H7 (cell line): ENCODE measurements at places on chromosomes 1 and 21. TPM values are rescaled to one million over a fixed set of nuclear protein-coding genes. Genes with fewer than 3 reads are reported as not detected.

DNA sequence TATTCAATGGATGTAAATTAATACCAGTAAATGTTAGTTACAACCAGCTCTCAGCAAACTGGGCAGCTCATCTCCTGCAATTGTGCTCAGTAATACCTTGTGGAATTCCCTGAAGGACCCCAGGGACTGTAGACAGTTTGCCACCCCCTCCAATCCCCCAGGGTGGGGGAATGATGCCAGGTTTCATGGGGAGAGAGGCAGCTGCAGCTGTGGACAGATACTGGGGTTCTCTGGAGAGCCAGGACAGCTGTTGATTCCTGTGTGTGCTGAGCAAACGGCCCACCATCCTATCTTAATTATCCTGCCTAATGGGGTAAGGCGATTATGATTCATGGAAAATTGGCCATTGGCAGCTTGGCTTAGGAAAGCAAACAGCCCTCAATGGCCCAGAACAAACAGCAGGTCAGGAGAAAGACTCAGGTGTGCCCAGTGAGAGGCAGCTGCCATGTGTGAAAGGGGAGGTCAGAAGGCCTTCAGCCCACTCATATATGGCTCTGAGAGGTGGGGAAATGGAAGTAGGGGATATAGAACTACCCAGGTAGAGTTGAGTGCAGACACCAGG, 148.9 kb upstream of the CTTNBP2NL start:
- no peak for DNase-seq

GRCh38 chr1:116666187-116667077, 1.1 kb downstream of the IGSF3 start:
- no peak for DNase-seq

GRCh38 chr1:230796626-230797025, 49.4 kb downstream of the CAPN9 start:
- DNase-seq: no peak

DNA sequence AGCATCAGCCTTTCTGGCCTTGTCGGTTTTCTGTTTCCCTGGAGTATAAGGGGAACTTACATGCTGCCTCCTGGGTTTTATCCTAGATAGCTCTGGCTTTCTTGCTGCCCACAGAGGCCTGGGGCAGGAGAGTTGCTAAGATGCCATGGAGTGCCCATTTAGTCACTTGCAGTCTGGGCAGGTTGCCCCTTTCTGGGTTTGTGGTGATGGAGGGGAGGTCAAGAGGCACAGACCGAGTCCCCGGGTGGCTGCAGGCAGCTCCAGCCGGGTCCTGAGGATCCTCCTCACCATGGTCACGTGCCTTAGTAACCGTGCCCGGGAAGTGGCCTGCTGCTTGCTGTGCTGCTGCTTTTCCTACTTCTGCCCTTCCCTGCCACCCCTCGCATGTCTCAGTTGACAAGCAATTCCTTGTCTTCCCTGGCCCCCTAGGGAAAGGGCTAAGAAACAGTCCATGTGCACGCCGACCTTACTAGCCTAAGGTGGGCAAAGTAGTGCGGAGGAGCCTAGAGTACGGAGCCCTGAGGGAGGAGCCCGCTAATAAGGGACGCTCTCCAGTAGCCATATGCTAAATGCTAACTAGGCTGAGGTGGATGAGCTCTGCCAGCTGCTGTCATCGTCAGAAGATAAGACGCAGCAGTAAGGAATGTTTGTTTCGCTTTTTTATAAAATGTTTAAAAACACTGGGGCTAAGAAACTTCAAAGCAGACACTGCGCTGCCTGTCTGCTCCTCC, 34.8 kb downstream of the CLCA1 start:
- no peak for DNase-seq

CFAP126 gene
- not detected in 2 replicates for total RNA-seq

CD58 gene
- 9.3 and 14.1 TPM in 2 replicates for total RNA-seq

DNA sequence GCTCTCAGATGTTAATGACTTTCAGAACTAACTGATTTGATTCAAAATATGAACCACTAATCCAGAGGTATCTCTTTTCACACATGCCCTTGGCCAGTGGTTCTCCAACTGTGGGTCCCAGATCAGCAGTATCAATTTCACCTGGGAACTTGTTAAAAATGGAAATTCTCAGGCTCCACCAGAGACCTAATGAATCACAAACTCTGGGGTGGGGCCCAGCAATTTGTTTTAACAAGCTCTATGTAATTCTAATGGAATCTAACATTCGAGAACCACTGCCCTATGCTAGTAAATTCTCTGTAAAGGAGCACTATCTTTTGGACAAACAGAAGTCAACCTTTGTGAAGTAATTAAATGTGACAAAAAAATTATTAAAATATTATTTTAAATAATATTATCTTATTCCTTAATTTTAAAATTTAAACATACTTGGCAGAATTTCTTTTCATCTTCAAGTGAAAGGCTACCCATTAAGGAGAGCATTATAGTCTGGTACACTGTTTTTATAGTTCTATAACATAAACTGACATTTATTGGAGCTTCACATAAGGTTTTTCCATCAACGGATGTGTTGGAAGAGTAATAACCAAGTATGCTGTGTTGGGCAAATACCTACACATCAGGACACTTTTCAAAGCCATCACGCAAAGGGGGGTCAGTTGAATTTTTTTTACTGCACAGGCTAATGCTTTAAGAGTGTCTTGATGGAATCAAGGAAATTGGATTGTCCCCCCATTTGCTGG, 130.4 kb downstream of the LHX4 start:
- no peak for DNase-seq

GRCh38 chr1:197207081-197207480, 60.6 kb upstream of the ASPM start:
- DNase-seq: no peak

TMEM81 gene
- total RNA-seq: 1.9 and 2.6 TPM in 2 replicates

PCP4L1 gene
- 0.35 TPM in 1 of 2 replicates, not detected in the other for total RNA-seq

- peak; percentile 55 for DNase-seq
Observed at GRCh38 chr1:207404849-207405525, 49.1 kb upstream of the CR2 start.

DNA sequence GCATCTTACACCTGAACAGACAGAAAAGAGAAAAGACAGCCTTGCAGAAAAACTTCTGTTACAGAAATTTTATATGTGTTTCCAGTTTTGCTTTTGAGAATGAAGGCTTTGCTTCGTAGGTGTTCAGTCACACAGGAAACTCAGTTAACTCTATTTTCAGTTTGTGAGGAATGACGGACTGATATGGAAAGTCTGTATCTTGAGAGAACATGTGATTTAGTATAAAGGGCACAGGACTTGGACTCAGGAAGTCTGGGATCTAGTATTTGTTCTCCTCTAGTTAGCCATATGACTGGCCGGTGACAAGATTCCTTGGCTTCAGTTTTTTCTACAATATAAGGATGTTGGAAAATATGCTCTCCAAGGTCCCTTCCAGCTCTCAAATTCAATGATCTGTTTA, 149.1 kb downstream of the OLFM3 start:
- no peak for DNase-seq

- no peak for DNase-seq
Observed at GRCh38 chr1:70504176-70504820, 93.2 kb downstream of the CTH start.

TTC34 gene
- total RNA-seq: 0.42 and 0.59 TPM in 2 replicates

LYSMD1 gene
- total RNA-seq: 20.0 and 22.5 TPM in 2 replicates

DNA sequence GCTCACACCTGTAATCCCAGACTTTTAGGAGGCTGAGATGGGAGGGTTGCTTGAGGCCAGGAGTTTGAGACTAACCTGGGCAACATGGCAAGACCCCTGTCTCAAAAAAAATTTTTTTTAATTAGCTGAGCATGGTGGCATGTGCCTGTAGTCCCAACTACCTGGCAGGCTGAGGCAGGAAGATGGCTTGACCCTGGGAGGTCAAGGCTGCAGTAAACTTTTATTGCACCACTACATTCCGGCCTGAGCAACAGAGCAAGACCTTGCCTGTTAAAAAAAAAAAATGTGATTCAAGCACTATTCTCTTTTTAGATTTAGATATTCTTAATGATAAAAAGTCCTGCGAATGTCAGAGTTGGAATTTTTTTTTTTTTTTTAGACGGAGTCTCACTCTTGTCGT, 102.5 kb upstream of the L1TD1 start:
- no peak for DNase-seq

- no peak for DNase-seq
Observed at GRCh38 chr1:186843931-186844330, 15.2 kb downstream of the PLA2G4A start.

DNA sequence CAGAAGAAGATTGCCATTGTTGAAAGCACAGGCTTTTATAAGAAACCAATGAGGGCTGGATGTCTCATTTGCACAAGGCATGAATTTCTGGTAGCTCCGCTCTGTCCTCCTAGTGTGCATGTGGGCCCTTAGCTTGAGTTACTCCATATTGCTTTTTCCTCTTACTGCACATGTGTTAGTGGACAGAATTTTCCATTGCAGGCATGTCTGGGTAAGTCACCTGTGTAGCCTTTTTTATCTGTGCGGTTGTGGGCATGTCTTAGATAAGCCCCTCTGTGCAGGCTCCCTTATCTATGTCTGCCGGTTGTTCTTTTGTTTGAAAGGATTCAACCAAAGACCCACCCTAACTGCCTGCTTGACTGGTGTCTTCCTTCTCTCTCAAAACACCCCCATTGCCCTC, 7.2 kb upstream of the CLCA1 start:
- DNase-seq: no peak

ANGPTL3 gene
- 0.04 TPM in 1 of 2 replicates, not detected in the other for total RNA-seq

LPAR3 gene
- 37.8 and 46.3 TPM in 2 replicates for total RNA-seq

SYT14 gene
- 9.1 and 10.6 TPM in 2 replicates for total RNA-seq

GRCh38 chr21:14886001-14886400, 178.8 kb downstream of the NRIP1 start:
- DNase-seq: no peak

DNA sequence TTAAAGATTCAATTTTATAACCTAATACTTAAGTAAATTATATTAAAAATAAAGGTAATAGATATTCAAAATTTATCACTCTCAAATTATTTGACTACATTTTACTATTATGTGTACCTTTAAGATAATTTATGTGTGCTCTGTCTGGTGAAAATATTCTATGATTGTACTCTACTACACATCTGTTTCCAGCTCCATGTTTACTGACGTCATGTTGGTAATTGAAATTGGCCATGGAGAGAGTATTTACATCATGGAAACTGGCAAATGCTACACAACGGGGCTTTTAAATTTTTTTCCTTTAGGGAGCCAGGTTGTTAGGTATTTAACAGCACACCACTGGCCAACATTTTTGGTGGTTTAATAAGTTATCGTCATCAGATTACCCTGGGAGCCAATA, 204.5 kb upstream of the KIAA0040 start:
- DNase-seq: no peak

GRCh38 chr1:112251766-112252506, 144.1 kb upstream of the CTTNBP2NL start:
- DNase-seq: no peak

- peak; percentile 92 for DNase-seq
Observed at GRCh38 chr1:161038523-161039153, at the start of gene TSTD1. TSTD1 (minus strand) TSS chr1:161038964; CDS start chr1:161038889, 75 bp downstream.

UBASH3A gene
- not detected in 2 replicates for total RNA-seq

ADAMTS5 gene
- total RNA-seq: 0.52 and 1.5 TPM in 2 replicates

SDCCAG8 gene
- total RNA-seq: 145 and 166 TPM in 2 replicates

GRCh38 chr1:112711670-112712069, 3.5 kb downstream of the PPM1J start:
- DNase-seq: no peak

DNA sequence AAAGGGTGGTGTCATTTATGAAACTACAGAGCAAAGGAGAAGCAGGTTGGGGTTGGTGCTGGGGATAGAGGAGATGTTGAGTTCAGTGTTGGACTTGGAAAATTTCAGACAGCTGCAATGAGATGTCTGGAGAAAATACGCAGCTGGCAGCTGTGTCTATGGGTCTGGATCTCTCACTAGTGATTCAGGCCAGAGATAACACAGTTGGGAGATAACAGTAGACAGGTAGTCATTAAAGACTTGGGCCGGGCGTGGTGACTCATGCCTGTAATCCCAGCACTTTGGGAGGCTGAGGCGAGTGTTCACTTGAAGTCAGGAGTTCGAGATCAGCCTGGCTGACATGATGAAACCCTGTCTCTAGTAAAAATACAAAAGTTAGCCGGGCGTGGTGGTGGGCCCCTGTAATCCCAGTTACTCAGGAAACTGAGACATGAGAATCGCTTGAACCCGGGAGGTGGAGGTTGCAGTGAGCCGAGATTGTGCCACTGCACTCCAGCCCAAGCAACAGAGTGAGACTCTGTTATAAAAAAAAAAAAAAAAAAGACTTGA, 2.5 kb upstream of the TFAP2E start:
- no peak for DNase-seq

CCDC181 gene
- total RNA-seq: 0.80 and 1.7 TPM in 2 replicates

DNA sequence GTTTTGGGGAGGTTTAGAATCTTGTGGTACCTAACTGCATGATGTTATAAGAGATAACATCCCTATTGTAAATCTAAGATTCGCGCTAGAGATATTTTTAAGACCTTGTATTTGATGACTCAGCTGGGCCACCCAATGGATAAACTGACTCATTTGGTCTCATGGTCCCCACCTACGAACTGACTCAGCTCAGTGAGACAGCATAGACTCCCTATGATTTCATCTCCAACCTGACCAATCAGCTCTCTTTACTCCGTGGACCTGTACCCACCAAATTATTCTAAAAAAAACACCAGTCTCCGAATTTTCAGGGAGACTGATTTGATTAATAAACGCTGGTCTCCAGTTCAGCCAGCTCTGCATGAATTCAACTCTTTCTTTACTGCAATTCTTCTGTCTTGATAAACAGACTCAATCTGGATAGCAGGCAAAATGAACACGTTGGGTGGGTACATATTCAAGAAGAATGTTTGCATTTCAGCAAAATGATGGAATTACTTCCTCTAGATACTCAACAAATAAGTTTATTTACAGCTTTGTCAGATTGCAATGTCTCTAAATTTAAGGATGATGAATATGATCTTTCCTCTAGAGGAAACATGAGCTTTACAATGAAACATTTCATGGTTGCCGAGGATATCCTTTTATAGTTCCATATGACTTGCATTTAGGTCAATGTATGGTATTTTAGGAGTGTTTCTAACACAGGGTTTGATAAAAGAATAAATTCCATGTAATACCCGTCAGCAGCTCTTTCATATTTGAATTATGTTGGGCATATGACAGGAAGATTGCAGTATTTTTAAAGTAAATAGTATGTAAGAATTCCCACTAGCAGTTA, 516.6 kb upstream of the RGS18 start:
- DNase-seq: no peak

- no peak for DNase-seq
Observed at GRCh38 chr1:116902723-116903383, 6.9 kb upstream of the PTGFRN start.

DNA sequence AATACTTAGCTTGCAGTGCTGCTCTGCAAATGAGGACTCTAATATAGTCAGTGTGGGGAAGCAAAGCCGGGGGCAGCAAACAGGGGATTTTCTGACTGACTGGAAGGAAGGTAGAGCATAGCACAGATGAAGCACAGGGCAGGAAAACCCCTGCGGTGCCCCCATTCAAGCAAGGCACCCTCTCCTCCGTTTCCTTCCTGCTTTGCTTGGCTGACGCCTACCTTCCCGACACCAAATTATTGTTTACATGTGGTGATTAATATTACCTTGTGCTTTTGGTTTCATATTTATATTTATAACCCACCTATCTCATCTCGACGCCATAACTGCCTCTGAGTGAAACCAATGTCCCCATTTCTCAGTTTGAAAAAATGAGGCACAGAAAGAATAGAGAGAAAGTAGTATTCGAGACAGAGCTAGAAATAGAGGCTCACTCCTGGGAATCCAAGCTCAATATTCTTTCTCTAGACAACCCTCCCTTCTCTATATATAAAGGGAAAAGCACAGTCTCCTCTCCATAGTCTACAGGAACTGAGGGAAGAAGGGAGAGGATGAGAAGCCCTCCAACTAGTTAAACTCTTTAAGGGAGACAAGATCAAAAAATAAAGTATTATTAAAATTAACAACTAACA, 41.3 kb downstream of the PIK3C2B start:
- DNase-seq: peak; percentile 70

GRCh38 chr21:45082736-45083135, 8.4 kb downstream of the ADARB1 start:
- no peak for DNase-seq
